ENCODE measurements at places on chromosomes 3 and 15.

DNA sequence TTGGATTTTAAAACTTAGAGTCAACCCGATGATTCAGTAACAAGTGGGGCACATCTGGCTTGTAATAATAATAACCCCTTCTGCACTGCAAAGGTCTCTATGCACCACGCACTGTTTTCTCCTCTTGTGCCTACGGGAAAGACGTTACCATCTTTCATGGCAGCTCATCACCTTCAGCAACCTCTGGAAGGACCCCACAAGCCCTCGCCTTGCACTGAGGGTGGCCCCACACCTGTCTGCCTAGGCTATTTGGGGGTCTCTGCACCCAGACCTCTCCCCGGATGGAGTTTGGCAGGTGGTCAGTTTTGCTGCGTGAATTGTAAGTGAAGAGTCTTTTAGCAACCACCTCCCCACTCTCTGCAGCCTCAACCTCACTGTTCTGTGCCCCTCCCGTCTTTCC lies 138.6 kb upstream of the MEF2A start:
- DNase-seq: no peak

DNA sequence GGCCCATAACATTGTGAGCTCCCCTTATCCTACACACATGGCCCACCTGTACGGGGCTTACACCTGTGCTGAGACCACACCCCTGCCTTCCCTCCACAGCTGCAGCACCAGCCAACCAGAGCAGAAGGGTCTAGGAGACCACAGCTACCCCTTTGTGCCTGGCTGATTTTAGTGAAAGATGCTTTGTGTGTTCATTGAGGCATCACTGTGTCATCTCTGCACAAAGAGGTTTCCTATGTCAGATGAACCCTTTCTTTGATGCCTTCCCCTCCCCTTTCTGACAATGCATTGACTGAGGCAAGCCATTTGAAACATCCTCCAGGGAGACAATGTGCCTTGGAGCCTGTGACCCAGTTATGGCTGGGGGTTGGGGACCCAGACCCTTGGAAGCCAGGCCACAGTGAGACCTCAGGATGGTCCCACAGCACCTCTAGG lies 54.9 kb upstream of the SLC7A14 start:
- DNase-seq: no peak

GRCh38 chr3:147941969-147942368 lies 532.8 kb downstream of the ZIC1 start:
- no peak for DNase-seq

GRCh38 chr15:78276064-78276943 lies 11.9 kb downstream of the DNAJA4 start:
- DNase-seq: no peak

- DNase-seq: no peak
These were observed 127.2 kb upstream of the SYNPR start for GRCh38 chr3:63150880-63151279.

DNA sequence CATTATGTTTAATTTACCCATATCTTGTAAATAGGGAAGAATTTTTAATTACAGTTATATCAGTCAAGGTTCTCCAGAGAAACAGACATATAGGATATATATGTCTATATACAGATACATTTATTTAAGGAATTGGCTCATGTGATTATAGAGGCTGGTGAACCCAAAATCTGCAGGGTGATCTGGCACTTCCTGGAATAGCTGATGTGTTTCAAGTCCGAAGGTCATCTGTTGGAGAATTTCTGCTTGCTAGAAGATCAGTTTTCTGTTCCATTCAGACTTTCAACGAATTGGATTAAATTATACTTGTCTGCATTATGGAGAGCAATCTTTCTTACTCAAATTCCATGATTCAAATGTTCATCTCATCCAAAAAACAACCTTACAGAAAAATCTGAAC lies 694.6 kb upstream of the DPPA4 start:
- no peak for DNase-seq

DNA sequence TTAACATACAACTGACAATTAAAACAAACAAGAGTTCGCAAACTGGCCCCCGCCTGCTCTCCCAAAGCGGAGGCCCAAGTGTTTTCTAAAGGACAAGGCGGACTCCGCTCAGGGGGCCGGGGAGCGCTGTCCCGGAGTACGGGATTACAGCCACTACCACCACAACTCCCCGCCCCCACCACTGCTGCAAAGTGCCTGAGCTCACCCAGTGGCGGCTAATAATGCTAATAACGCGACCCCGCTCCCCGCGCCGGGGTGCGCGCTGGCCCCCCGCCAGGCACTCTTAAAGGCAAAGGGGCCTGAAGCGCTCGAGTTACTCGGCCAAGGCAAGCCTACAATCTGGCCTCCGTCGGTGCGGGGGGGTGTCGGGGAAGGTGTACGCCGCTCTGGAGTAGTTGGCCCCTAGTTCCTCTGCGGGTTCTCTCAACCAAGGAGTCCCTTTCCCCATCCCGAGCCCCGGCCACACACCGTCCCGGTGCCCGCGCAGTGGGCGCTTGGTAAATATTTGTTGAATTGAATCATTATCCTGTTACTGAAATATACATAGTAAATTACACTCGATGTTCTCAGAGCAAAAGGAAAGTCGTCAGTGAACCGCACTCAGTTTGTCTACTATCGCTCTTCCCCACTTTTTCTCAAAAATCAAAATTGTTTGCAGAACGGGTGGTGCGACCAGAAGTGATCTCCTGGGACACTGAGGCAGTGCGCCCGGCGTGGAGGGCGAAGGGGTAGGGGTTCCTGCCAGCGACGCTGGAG lies 827 bp downstream of the WNT5A start:
- peak; percentile 17 for DNase-seq

DNA sequence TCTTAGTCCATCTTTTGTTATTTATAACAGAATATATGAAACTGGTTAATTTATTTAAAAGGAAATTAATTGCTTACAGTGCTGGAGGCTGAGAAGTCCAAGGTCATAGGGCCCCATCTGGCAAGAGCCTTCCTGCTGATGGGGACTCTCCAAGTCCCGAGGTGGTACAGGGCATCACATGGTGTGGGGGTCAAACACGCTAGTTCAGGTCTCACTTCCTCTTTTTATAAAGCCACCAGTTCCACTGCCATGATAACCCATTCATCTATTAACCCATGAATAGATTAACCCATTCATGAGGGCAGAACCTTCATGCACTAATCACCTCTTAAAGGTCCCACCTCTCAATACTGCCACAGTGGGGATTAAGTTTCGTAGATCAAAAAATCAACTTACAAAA lies 659.3 kb downstream of the NAALADL2 start:
- DNase-seq: no peak

DNA sequence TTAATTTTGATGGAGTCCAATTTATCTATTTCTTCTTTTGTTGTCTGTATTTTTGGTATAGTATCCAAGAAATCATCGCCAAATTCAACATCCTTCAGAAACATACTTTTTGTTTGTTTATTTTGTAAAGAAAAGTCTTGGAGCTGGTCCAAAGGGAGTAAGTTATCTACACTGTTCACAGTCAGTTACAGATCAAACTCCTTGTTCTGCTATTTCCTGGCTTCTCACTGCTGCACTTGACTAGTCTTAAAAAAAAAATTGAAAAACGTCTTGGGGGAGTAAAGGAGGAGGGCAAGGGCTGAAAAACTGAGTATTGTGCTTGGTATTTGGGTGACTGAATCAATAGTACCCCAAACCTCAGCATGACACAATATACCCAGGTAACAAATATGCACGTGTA lies 105.6 kb downstream of the NFKBIZ start:
- no peak for DNase-seq

DNA sequence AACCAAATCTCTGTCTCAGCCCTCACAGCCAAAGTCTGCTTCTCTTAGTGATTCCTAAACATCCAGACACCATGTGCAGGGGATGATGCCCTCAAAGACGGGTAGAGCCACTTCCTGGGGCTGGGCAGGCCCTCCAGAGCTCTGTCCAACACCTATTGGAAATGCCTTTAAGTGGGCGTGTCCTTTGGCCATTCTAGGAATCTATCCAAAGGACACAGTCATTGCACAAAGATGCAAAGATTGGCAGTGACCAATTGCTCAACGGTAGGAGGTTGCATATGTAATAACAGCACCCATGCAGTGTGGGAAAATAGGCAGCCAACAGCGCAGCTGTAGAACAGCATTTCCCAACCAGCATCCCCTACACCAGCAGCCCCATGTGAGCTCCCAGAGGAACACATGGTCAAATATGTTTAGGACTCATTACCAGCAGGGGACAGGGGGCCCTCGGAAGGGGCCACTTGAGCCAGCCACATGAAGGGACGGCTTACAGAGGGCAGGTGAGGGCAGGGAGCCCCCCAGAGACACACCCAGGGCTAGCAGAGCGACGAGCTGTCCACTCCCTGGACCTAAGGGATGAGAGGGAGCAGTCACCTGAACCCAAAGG lies 142.8 kb upstream of the IQSEC1 start:
- peak; percentile 94 for DNase-seq

DNA sequence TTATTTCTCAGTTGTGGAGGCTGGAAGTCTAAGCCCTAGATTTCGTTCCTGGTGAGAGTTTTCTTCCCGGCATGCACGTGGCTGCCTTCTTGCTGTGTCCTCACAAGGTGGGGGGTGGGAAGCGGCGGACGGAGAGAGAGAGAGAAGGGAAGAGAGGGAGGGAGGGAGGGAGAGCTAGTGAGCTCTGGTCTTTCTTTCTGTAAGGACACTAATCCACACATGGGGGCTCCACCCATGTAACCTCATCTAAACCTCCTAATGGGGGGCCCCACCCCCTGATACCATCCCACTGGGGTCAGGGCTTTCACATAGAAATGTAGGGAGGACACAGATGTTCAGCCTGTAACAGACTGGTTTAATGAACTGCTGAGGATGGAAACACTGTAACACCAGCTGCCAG lies 7.3 kb downstream of the FBLN2 start:
- DNase-seq: no peak

GRCh38 chr15:59002418-59002859 lies 15.0 kb downstream of the RNF111 start:
- DNase-seq: no peak

GRCh38 chr15:69813881-69814280 lies 283.8 kb downstream of the TLE3 start:
- DNase-seq: no peak

GRCh38 chr3:129608087-129608935 lies 1.8 kb upstream of the PLXND1 start:
- DNase-seq: peak; percentile 39

DNA sequence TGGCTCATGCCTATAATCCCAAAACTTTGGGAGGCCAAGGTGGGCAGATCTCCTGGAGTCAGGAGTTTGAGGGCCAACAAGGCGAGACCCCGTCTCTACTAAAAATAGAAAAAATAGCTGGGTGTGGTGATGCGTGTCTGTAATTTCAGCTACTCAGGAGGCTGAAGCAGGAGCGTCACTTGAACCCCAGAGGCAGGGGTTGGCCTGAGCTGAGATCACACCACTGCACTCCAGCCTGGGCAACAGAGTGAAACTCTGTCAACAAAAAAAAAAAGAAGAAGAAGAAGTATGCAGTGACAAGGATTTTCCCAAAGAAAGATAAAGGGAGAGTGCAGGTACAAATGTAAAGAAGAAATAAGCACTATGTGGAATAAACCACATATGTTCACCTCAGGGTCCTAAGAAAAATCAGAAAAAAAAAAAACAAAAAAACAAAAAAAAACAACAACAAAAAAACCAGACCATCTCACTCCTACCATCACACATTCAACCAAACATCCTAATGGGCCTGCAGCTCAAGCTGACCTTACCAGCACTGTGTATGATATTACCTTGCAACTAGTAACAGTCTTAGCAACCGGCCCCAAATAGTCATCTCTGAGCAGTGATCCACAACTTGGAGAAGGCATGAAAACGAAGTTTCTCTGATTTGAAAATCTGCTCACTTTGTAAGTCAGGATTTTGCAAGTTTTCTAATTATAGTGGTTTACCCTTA lies 296.7 kb upstream of the PROK2 start:
- no peak for DNase-seq
